Central memory CD4-positive, alpha-beta T cell (primary cell): ENCODE measurements at places on chromosomes 5 and 9.

DNA sequence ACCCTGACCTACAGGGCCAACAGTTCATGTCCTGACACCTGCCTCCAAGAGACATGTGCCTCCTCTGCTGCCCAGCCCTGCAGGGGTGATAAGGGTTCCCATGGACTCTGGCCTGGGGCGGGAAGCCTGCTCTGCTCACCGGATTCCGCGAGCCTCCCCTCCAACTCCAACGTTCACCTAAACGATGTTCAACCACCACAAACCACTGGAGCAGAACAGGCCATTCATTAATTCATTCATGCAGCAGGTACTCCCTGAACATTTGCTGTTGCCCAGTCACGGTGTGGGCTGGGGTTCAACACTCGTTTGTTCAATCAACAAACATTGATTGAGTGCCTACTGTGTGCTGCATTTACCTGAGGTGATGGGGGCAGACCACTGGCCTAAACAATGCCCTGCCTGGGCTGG lies 3.3 kb upstream of the UAP1L1 start:
- DNase-seq: no peak

- no peak for DNase-seq
Observed at GRCh38 chr9:116204252-116204882, 50.8 kb downstream of the PAPPA start.

- DNase-seq: no peak
Observed at GRCh38 chr5:56803025-56803424, 12.3 kb upstream of the MAP3K1 start.

- no peak for DNase-seq
Observed at GRCh38 chr9:16501141-16501540, 369.3 kb downstream of the BNC2 start.

- DNase-seq: peak; percentile 17
Observed at GRCh38 chr5:141598391-141599345, 20.1 kb downstream of the DIAPH1 start.

DNA sequence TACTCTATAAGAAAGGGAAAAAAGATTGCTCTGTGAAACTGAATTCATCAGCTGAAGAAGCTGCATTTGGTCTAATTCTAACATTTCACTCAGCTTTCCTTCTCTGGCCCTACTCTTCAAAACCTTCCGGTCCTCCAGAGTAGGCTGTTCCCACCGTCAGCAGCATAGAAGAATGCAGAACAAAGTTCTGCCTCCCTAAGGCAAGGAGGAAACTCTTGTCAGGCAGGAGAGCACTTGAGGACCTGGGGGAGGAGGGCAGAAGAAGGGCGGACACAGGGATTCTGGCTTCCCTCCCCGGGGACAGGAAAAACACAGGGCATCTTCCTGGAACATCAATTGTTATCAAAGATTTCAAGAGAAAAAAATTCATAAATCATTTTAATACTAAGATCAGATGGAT lies 69.2 kb upstream of the SHB start:
- no peak for DNase-seq

- no peak for DNase-seq
Observed at GRCh38 chr5:59487772-59488729, 405.5 kb downstream of the PDE4D start.
